Stimulated activated CD8-positive, alpha-beta memory T cell treated with anti-CD3 and anti-CD28 coated beads, Interleukin-4, amount 100 ng/mL, for 24 hours (primary cell): ENCODE measurements at places on chromosomes 2 and 18.

DNA sequence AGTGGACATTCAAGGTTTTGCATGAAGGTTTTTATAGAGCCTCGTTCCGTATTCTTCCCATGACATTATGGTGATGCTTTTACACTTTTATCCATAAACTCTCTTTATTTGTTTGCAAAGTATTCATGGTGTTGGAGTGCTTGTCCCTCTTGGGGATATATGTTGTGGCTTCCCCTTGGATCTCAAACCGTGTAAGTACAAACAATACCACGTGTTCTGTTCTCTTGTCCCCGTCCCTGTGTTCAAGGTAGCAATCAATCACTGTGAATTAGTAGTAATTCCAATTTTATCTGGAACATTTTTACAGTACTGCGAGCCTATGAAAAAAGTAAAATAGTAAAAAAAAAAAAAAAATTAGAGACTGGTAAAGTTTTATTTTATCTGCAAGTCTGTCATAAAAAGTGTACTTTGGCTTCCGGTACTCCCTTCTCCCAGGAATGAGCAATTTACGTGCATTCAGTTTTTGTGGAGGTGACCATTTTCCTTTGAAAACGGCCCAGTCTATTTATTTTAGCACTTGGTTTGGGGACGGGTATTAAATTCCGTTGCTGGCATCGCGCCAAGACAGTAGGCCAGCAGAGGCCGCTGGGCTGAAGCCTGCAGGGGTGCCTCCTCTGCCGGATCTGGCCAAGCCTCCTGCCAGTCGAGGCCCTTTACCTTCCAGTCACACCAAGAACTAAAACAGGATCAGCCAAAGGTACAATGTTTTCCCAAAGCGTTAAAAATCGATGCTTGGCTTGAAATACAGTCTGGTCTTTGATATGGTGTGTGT, 175.7 kb downstream of the SOCS6 start:
- DNase-seq, result peak; percentile 9

DNA sequence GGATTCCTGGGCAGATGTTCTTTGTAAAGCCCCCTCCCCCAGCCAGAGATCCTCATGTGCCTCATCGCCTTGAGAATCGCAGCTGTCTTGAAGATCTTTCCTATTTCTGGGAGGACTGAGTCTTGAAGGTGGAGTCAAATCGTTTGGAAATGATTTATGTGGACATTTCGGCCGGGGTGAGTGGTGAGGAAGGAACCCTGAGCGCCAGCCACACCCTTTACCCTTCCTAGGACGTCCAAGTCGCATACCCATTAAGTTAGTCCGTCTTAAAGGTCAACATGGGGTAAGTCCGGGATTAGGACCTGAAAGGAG, 84.9 kb upstream of the ZCCHC2 start:
- no peak for DNase-seq

- DNase-seq, result no peak
Observed at GRCh38 chr2:14516844-14517243, 115.7 kb upstream of the LRATD1 start.

DNA sequence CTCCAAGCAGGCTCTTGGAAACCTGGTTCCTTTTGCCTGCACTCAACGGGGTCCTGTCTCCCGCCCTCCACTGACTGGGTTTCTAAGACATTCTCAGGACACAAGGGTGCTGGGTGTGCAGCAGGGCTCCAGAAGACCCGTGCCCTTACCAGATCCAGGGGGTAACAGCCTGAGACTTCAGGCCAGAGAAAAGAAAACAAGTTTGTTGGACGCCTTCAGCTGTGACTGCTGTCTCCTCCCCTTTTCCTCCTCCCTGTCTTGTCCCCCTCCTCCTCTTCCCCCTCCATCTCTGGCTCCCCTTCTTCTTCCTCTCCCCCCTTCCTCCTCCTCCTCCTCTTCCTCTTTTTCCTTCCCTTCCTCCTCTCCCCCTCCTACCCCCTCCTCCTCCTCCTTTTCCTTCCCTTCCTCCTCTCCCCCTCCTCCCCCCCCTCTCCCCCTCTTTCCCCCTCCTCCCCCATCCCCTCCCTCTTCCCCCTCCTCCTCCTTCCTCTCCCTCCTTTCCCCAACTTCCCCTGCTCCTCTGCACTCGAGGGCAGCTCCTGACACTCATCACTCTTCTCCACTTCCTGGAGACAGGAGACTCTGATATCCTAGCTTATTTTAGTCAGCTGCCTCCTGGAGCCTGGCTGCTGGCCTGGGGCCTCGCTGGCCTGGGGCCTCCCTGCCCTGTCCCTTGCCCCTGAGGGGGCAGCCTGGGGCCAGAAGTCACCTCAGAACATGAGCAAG, 12.4 kb downstream of the ADRA2B start:
- DNase-seq, result no peak

- no peak for DNase-seq
Observed at GRCh38 chr2:64401529-64401880, 52.5 kb upstream of the LGALSL start.

GRCh38 chr2:204150721-204151120, 214.2 kb downstream of the ICOS start:
- no peak for DNase-seq

- peak; percentile 28 for DNase-seq
Observed at GRCh38 chr2:130920415-130921163, 83.9 kb downstream of the ARHGEF4 start.

- DNase-seq, result no peak
Observed at GRCh38 chr2:164458792-164459191, 162.5 kb downstream of the GRB14 start.

DNA sequence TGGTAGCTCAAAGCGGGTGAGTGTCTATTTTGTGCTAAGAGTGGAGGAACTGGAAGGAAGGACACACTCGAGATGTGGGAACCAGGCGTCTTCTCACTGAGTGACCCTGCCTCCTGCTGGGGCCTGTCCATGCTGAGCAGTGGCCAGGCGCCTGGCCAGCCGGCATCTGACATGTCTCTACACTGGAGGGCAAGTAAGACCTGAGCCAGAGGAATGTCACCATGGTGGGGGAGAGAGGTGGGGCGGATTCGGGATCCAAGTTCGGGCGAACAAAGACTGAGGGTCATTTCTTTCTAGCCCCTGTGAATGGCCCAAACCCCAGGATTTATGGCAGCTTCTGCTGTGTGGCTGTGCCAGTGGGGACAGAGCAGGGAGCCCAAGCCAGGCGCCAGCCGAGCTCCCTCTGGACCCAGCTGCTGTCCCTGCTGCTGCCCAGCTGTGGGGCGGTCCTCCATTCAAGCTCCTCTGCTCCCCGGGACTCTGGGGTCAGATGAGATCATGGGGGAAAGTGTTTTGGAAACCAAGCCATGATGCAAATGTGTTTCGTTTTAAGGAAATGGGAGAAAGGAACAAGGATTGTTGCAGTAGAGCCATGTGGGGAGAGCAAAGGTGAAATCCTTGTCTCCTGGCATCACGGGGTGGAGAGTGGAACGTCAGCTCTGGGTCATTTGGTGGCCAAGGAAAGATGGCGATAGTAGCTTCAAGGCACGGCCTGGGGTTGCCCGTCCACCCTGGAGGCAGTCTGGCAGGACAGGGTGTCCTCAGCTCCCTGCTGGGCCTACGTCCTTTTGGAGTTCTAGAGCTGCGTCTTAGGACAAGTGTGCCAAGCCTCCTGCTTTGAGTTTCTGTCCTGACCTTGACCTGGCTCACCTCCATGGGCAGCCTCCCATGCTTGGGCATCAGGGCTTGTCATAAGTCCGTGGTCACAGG, 8.1 kb downstream of the ACKR3 start:
- no peak for DNase-seq

- no peak for DNase-seq
Observed at GRCh38 chr18:45379903-45380302, 235.4 kb upstream of the SLC14A2 start.

DNA sequence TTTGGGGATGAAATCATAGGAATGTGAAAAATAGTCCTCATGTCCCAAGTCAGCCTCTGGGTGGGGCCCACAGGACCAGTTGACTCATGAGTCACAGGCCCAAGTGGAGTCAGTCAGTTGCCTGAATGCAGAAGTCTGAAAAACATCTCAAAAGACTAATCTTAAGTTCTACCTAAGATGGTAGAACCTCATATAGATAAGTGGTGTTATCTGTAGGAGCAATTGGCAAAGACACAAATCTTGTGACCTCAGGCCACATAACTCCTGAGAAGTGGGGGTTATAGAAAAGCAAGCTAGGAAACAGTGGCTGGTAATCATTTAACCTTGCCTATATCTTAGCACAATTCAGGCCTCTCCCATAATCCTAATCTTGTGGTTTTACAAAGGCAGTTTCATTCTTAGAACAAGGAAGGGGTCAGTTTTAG, 257.1 kb upstream of the SPOPL start:
- DNase-seq, result no peak

GRCh38 chr2:177604271-177605065, 211.9 kb downstream of the AGPS start:
- DNase-seq, result no peak

- DNase-seq, result no peak
Observed at GRCh38 chr18:2468051-2468450, 103.3 kb downstream of the METTL4 start.

GRCh38 chr18:26566874-26567555, 18.7 kb upstream of the KCTD1 start:
- no peak for DNase-seq

GRCh38 chr2:113278073-113278741, 514 bp downstream of the PAX8 start:
- no peak for DNase-seq

GRCh38 chr2:105391763-105392662, 6.8 kb downstream of the FHL2 start:
- no peak for DNase-seq

- no peak for DNase-seq
Observed at GRCh38 chr2:118227698-118228508, 139.6 kb downstream of the INSIG2 start.
